ENCODE measurements at places on chromosomes 16 and 17. TPM values are rescaled to one million over a fixed set of nuclear protein-coding genes. Genes with fewer than 3 reads are reported as not detected.

The NPIPA7 gene
- total RNA-seq, result 10.3 TPM

The KRTAP9-8 gene
- not detected for total RNA-seq

The CSH1 gene
- not detected for total RNA-seq

The USP6 gene
- total RNA-seq, result 0.38 TPM

The NT5M gene
- total RNA-seq, result 7.1 TPM

The CIBAR2 gene
- not detected for total RNA-seq

The HEATR9 gene
- total RNA-seq, result not detected

The KRT36 gene
- total RNA-seq, result not detected

The RASD1 gene
- 2.1 TPM for total RNA-seq

The CCDC78 gene
- 2.7 TPM for total RNA-seq

The CCL4L2 gene
- not detected for total RNA-seq

The MSLN gene
- 5.7 TPM for total RNA-seq

The ZG16 gene
- 0.11 TPM for total RNA-seq

The MEOX1 gene
- total RNA-seq, result 1.8 TPM

The SLC5A11 gene
- 0.22 TPM for total RNA-seq

The KAT2A gene
- 86.4 TPM for total RNA-seq
